ENCODE measurements at places on chromosomes 16 and 17. TPM values are rescaled to one million over a fixed set of nuclear protein-coding genes. Genes with fewer than 3 reads are reported as not detected.

The DNAH17 gene
- under 0.01 TPM for total RNA-seq

- H3K4me3 ChIP-seq = peak overlapping the region; percentile 96
- H3K36me3 ChIP-seq = no peaks in the 10 kb centered on the region
- no peak for DNase-seq
- no peaks in the 10 kb centered on the region for H3K27me3 ChIP-seq
- H3K27ac ChIP-seq = peak overlapping the region; percentile 80
- peaks cover 11% of the 10 kb centered on the region for H3K4me1 ChIP-seq
Observed at GRCh38 chr16:2429771-2430663, 770 bp downstream of the CCNF start.

GRCh38 chr16:84527532-84528269, 23.2 kb upstream of the MEAK7 start:
- peaks cover 42% of the 10 kb centered on the region for H3K4me1 ChIP-seq
- H3K27me3 ChIP-seq = no peaks in the 10 kb centered on the region
- H3K27ac ChIP-seq = no peak overlapping the region
- no peak overlapping the region for H3K4me3 ChIP-seq
- no peaks in the 10 kb centered on the region for H3K36me3 ChIP-seq

GRCh38 chr17:50845240-50846147, 10.1 kb downstream of the WFIKKN2 start:
- no peak for DNase-seq
- H3K4me3 ChIP-seq = no peak overlapping the region
- H3K4me1 ChIP-seq = peaks cover 17% of the 10 kb centered on the region
- no peaks in the 10 kb centered on the region for H3K36me3 ChIP-seq
- no peak overlapping the region for H3K27ac ChIP-seq
- no peaks in the 10 kb centered on the region for H3K27me3 ChIP-seq

DNA sequence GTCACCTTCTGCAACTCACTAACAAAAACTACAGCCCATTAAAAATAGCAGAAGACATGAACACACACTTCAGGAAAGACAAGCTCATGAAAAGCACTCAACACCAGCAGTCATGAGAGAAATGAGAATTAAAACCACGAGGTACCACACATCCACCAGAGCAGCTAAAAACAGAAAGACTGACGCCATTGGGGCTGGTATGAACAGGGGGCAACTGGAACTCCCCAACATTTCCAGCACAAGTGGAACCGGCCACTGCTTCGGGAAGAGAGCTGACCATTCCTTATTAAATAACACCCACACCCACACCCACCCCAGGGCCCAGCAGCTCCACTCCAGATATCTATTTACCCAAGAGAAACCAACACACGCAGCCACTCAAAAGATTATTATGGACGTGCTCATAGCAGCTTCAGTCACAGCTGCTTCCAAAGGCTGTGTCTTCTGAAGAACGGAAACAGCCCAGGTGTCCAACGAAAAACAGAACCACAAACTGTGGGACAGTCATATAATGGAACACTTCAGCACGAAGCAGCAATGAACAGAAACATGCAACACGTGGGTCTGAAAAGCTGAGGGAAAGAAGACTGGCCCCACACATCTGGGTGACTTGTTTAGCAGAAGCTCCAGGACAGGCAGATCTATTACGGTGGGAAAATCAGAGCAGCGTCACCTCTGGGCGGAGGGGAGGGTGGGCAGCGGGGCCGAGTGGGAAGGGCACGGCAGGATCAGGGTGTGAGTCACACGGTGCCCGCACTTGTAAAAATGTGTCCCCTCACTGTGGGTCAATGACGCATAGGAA, 41.1 kb downstream of the KLHDC4 start:
- H3K4me1 ChIP-seq = peaks cover 15% of the 10 kb centered on the region
- no peak for DNase-seq
- H3K27me3 ChIP-seq = no peaks in the 10 kb centered on the region
- no peak overlapping the region for H3K4me3 ChIP-seq
- H3K36me3 ChIP-seq = peaks cover 59% of the 10 kb centered on the region

The CTRB1 gene
- 1.3 TPM for total RNA-seq

GRCh38 chr16:24610416-24610755, 71.0 kb downstream of the RBBP6 start:
- H3K27me3 ChIP-seq = no peaks in the 10 kb centered on the region
- H3K4me3 ChIP-seq = peak overlapping the region; percentile 6
- H3K4me1 ChIP-seq = no peaks in the 10 kb centered on the region
- no peaks in the 10 kb centered on the region for H3K36me3 ChIP-seq

- H3K4me3 ChIP-seq = no peak overlapping the region
- no peaks in the 10 kb centered on the region for H3K27me3 ChIP-seq
- no peak for DNase-seq
- H3K4me1 ChIP-seq = peaks cover 16% of the 10 kb centered on the region
- H3K36me3 ChIP-seq = peaks cover 21% of the 10 kb centered on the region
Observed at GRCh38 chr17:68260051-68260762, 12.4 kb downstream of the AMZ2 start.

DNA sequence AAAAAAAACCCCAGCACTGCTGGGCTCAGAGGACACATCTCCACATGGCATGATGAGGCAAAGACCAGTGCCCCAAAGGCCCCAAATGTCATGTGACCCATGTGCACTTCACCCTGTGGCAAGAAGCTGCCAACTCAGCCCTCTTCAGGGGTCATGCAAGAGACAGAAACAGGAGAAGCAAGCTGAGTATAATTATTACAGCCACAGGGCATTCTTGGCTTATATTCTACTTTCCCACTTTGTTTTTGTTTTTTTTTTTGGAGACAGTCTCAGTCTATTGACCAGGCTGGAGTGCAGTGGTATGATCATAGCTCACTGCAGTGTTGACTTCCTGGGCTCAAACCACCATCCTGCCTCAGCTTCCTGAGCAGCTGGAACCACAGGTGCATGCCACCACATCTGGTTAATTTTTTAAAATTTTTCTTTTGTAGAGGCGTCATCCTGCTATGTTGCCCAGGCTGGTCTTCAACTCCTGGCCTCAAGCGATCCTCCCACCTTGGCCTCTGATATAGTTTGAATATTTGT, 32.7 kb upstream of the LITAF start:
- no peaks in the 10 kb centered on the region for H3K27me3 ChIP-seq
- no peak overlapping the region for H3K4me3 ChIP-seq
- no peaks in the 10 kb centered on the region for H3K36me3 ChIP-seq
- peak overlapping the region; percentile 2 for H3K27ac ChIP-seq
- no peaks in the 10 kb centered on the region for H3K4me1 ChIP-seq

DNA sequence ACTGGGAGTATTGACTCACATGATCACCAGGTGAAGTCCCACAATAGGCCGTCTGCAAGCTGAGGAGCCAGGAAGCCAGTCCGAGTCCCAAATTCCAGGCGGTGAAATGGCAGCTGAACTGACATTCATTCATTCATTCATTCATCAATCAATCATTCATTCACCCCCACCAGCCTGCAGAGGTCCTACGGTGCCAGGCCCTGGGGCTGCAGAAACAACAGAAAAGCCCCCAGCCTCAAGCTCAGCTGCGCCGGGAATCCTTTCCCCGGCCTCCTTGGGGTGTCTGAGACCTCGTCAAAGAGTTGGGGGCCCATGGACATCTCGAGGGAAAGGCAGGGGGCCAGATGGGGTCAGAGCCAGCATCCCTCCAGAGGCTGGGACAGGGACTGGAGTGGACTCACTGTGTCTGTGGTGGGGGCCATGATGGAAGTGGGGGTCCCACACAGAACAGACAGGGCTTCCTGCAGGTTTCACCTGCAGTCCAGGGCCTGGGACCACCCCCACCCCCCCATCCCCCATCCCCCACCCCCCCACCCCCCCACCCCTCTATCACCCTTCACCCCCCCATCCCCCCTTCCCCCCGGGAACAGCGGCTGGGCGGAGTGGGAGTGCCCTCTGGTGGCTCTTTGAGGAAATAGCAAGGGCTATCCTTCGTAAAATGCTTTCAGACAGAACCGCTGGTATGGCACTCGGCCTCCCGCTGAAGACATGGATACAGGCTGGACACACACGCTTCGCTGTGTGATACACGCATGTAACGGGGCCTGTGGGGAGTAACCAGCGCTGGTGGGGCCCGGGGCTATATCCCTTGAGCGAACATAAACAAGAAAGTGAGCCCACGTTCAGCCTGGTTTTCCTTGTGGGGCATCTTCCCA, 8.5 kb upstream of the ZC3H18 start:
- no peak overlapping the region for H3K4me3 ChIP-seq
- H3K36me3 ChIP-seq = no peaks in the 10 kb centered on the region
- no peak for DNase-seq
- H3K4me1 ChIP-seq = no peaks in the 10 kb centered on the region

DNA sequence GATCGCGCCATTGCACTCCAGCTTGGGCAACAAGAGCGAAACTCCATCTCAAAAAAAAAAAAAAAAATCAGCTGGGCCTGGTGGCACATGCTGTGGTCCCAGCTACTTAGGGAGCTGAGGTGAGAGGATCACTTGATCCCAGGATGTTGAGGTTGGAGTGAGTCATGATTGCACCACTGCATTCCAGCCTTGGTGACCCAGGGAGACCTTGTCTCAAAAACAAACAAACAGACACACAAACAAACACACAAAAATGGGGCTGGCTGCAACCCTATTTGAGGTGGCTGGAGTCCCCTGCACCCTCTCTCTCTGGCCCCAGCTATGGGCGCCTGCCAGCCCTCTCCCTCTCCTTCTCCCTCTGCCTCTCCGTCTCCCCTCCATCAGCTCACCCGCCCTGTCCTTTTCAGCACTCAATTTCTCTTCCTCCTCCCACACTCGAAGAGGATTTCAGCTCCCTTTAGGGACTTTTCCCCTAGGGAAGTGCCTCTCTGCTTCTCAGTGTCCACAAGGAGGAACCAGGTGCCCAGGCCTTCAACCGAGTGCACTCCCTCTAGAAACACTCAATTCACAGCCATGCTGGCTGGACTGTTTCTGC, 17.5 kb upstream of the TFAP4 start:
- DNase-seq = no peak
- H3K27me3 ChIP-seq = no peaks in the 10 kb centered on the region
- H3K4me1 ChIP-seq = peaks cover 46% of the 10 kb centered on the region
- H3K4me3 ChIP-seq = no peak overlapping the region
- no peaks in the 10 kb centered on the region for H3K36me3 ChIP-seq
- no peak overlapping the region for H3K27ac ChIP-seq

DNA sequence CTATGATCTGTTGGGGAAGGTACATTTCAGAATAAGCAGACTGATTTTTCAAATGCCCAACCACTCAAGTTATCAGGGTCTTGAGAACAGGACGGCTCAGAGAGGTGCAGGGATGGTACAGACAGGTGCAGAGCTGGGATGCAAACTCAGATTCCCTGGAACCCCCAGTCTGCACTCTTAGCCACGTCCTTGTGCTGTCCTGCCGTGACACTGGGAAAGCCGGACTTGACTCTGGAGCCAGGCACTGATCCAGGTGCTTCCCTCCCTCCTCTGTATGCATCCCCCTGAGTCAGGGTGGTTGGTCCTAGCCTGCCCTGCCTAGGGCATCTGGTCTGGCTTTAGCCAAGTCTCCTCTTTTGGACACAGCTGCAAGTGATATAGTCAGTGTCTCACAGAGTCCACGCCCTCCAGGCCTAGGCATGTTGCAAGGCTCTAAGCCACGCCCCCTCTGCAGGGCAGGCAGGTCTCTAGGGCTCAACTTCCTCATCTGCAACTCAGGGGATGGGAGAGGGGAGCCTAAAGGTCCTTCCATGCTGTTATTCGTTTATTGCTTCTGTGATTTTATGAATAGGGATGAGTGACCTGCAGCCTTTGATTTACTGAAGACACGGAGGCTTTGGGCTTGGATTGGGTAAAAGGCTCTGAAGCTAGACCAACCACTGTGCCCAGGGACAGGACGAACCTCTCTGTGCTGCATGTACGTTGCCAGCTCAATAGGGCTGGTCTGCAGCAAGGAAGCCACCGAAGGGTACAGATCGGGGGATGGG, 97.3 kb downstream of the SDK2 start:
- peak; percentile 25 for DNase-seq
- no peaks in the 10 kb centered on the region for H3K36me3 ChIP-seq
- H3K27me3 ChIP-seq = no peaks in the 10 kb centered on the region

The ADGRG1 gene
- total RNA-seq = 50.7 TPM

DNA sequence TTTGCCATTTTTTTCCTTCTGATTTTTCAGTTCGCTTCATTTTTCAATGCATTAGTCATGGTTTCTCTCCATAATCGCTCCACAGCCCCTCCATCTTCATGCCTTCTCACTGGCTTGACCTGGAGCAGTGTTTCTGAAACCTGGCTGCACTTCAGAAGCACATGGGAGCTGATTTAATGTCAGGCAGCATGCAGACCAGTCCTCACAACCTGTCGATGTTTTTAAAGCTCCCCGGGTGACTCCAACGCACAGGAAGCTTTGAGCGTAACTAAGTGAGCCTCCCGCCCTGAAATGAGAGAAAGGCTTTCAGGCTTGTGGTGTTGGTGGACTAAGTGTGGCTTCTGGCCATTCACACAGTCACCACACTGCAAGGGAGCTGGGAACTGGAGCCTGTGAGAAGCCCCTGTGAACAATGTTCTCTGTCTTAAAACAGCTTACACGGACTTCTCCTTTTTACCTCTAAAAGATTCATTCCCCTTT, 16.8 kb upstream of the DRG2 start:
- DNase-seq = no peak
- H3K27ac ChIP-seq = no peak overlapping the region
- peaks cover 19% of the 10 kb centered on the region for H3K36me3 ChIP-seq
- H3K4me1 ChIP-seq = no peaks in the 10 kb centered on the region

The ZG16 gene
- not detected for total RNA-seq

The CCDC154 gene
- 0.44 TPM for total RNA-seq

DNA sequence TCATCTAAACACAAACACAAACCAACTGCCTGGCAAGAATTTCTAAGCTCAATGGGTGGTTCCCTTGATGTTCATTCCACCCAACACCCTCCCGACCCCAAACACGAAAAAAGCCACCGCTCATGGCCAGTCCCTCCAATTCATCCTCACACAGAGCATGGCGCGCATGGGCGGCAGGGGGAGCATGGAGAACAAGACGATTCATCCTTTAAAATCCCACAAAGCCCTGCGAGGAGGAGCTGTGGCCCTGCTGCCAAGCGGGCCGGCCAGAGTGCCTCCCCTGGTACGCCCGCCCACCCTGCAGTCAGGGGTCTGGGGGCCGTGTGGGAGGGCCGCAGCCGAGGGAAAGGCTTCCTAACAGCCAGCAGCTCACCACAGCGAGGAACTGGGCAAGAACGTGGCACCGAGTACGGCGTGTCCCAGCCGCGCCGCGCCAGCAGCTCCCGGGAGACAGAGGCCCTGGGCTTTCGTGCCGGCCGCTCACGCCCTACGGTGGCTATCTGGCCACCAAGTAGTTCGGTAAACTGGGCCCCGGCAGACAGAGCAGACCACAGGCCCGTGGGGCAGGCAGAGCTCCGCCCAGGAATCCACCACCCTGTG, 60.9 kb downstream of the KLHDC4 start:
- no peaks in the 10 kb centered on the region for H3K4me1 ChIP-seq
- H3K27ac ChIP-seq = no peak overlapping the region
- no peaks in the 10 kb centered on the region for H3K36me3 ChIP-seq
- H3K4me3 ChIP-seq = no peak overlapping the region
- H3K27me3 ChIP-seq = no peaks in the 10 kb centered on the region
- no peak for DNase-seq

DNA sequence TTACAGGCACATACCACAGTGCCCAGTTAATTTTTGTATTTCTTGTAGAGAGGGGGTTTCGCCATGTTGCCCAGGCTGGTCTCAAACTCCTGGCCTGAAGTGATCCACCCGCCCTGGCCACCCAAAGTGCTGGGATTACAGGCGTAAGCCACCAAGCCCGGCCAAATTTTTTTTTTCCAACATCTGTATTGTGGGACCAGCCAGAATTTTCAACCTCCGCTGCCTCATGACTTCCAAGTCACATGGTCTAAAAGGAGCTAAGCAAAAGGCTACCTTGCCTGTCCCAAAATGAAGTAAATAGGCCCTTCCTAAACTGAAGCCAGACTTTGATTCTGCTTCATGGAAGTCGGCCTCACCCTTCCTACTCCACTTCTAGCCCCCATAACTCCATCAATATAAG, 4.2 kb upstream of the SPAG7 start:
- no peak overlapping the region for H3K4me3 ChIP-seq
- peaks cover 8% of the 10 kb centered on the region for H3K4me1 ChIP-seq
- no peaks in the 10 kb centered on the region for H3K27me3 ChIP-seq
- H3K27ac ChIP-seq = no peak overlapping the region
- DNase-seq = no peak
